ENCODE measurements at places on chromosomes 1 and 21.

DNA sequence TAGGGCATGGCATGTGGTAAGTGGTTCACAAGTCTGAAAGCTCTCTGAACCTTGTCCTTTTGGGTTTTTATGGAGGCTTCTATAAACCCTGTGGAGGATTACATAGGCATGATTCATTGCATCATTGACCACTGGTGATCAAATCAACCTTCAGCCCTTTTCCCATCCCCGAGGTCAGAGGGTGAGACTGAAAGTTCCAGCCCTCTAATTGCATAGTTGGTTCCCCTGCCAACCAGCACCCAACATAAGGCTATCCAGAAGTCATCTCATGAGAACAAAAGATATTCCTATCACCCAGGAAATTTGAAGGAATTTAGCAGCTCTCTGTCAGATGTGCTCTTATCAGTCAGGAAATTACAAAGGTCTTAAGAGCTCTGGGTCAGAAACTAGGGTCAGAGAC, 89.5 kb upstream of the ARTN start:
- no peak for DNase-seq

DNA sequence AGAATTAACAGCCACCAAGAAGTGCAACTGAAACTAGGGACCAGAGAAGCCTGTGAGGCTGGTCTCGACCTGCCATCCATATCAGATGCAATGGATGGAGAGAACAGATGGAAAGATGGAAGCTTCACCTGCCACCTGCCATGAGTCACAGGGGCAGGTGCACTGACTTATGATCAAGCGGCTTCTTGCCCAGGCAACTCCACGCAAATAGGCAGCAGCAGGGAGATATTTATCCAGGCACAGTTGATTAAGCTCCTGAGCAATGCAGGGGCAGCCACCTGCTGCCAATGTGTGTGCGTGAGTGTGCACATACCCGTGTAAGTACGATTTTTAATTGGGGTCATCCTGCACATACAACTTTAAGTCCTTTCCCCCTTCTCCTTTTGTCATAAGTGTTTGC, 174.2 kb downstream of the PTPRU start:
- DNase-seq, result no peak

GRCh38 chr1:3312898-3313575, 141.4 kb upstream of the ARHGEF16 start:
- peak; percentile 99 for DNase-seq

DNA sequence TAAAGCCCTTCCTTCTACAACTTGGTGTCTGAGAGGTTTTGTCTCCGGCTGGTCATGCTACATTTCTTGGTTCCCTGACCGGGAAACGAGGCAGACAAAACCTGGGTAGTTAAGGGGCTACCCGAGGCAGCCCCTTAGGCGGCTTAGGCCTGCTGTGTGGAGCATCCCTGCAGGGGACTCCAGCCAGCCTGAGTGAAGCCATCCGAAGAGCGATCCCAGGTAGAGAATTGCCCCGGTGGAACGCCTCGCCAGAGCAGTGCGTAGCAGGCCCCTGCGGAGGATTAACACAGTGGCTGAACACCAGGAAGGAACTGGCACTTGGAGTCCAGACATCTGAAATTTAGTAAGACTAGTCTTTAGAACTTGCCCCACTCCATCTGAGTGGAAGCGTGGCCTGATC, 21.2 kb upstream of the MYOCOS start:
- no peak for DNase-seq

- DNase-seq, result no peak
These were observed 16.0 kb downstream of the ANGPTL3 start for GRCh38 chr1:62613325-62613727.

DNA sequence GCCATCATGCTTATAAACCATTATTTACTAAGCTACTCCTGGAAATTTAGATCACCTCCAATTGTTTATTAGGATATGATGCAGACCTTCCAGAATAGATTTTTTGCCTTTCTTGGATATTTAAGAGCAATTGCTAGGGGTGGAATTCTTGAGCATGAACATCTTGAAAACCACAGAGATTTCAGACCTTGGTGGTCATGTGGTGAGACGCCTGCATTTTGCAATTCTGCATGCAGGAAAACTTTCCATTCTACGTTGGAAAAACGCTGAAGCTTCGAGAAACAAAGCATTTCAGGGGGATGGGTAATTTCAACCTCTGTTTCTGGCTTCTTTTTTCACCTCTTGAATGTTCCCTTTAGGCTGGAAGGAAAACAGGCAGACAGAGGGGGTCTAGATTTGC, 596.3 kb downstream of the KIF26B start:
- no peak for DNase-seq

DNA sequence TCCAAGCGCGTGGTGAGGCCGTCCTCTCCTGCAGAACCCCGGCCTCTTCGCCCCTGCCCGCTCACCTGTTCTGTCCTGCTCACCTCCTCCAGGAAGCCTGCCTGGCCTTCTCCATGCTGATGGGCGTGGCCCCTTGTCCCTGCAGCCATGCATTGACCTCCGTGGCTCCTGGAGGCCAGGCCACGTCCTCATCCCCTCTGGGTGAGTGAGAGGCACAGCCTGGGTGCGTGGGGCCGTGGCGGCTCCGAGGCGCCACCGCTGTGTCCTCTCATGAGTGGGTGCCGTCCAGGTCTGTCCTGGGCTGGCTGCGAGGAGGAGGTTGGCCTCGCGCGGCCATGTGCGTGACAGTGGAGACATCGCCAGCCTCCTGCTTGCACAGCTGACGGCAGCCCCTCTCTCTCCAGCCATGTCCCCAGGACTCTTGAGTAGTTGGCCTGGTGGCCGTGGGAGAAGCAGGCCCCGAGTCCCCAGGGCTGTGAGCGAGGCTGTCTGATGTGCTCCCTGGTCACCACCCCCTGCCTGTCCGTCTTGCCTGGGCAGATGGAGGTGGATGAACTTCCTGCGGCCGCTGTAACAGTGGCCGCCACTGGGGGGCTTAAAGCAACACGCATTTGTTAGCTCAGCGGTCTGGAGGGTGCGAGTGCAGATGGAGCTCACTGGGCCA, 58.1 kb downstream of the PRKCZ start:
- DNase-seq, result peak; percentile 92

- DNase-seq, result no peak
These were observed 127.2 kb downstream of the ZNF281 start for GRCh38 chr1:200282497-200283122.

DNA sequence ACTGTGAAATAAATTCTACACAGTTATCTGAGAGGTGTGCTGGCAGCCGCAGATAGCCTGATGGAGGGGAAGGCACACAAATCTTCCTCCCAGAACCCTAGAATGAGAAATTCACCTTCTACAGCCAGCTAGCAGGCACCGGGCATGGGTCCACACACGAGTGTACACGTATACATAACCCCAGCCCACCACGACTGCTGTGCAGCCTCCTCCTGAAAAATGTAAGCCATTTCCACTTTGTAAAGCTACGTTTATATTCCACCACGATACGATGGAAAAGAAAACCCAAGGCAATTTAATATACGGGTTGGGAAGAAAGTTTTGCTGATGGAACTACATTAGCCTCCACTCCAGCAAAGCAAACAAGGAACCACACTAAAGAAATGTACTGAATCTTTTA, 1.8 kb downstream of the BTG3 start:
- DNase-seq, result no peak

DNA sequence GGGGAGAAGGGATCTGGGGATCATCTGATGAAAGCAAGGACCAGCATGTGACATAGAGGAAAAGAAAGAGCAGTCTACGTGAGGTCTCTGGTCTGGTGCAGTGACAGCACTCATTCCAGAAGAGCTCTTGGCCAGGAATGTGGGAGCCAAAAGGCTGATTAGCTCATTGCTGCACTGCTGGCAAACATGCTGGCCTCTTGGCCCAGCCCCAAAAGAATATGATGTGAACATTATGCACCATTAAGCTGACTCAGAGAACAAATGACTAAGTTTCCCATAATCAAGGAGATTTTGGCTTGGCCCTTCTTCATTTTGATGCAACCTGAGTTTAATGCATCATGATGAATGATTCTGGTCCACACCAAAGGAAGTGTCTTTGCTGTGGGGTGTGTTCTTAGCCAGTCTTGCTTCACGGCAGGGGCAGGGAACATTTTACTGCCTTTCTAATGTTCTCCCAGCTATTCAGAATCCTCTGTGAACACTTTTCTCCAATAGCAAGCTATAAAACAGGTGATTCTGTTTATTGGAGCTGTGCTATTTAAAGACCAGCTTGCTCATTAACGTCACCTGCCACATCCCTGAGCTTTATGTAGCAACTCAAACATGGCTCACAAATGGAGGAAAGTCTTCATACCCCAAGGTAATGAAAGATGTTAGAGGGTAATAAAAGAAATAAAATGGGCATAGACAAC, 55.1 kb downstream of the PCBP3 start:
- no peak for DNase-seq

DNA sequence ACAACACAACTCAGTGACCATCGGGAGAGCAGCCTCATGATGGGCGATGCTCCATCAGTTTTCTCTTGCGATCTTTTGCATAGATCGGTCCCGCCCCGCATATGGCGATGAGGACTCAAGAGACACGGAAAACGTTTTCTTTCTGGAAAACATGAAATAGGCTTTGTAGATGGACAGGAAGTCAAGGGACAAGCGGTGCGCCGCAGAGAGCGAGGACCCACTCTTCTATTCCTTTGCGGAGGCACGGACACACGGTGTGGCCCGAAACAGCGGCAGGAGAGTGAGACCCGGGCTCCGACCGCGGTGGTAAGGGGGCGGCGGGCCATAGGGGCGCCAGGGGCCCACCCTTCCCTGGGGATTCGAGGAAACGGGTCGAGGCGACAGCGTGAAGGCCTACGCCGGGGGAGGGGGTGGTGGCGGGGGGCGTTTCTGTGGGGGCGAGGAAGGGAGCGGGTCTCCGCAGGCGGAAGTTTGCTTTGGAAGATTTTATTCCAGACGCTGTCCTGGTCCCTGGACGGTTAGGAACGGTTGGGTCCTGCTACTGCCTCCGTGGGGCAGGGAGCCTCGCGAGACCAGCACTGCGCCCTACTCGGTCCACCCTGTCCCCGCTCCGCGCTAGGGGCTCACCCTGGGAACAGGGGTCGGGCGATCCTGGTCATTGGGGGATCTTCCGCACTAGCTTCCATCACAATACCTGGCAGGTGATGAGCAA, 796 bp upstream of the TDRKH start:
- DNase-seq, result no peak

GRCh38 chr1:6612641-6613360, 730 bp upstream of the PHF13 start:
- no peak for DNase-seq

GRCh38 chr1:248065071-248065470, 18.4 kb downstream of the OR2L3 start:
- no peak for DNase-seq

- DNase-seq, result no peak
These were observed 31.2 kb downstream of the KCNA10 start for GRCh38 chr1:110487726-110488125.

DNA sequence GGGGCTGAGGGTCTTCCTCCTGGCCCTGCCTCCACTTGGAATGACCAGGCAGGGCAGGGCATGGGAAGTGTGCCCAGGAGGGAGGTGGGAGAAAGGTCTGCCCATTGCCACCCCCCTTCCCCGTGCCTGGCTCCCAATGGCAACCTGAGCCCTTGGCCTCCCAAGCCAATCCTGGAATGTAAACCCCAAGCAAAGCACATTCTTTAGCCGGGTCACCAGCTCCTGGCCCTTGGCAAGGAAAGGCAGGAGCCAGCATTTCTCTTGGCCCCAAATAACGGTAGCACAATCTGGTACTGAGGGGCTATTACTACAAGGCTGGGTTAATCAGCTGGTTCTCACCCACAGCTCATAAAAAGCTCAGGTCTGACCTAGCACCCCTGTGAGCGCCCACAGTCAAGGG, 6.9 kb upstream of the NUAK2 start:
- no peak for DNase-seq

DNA sequence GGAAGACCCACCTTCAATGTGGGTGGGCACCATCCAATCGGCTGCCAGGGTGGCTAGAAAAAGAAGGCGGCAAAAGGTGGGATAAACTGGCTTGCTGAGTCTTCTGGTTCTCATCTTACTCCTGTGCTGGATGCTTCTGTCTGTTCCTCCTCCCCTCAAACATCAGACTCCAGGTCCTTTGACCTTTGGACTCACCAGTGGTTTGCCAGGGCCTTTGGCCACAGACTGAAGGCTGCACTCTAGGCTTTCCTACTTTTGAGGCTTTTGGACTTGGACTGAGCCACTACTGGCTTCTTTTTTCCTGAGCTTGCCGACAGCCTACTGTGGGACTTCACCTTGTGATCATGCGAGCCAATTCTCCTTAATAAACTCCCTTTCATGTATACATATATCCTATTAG, 55.9 kb downstream of the VCAM1 start:
- no peak for DNase-seq

GRCh38 chr1:194975913-194976312, 1632.3 kb downstream of the KCNT2 start:
- no peak for DNase-seq

- DNase-seq, result no peak
These were observed 2.4 kb downstream of the CAPN9 start for GRCh38 chr1:230749635-230750034.

DNA sequence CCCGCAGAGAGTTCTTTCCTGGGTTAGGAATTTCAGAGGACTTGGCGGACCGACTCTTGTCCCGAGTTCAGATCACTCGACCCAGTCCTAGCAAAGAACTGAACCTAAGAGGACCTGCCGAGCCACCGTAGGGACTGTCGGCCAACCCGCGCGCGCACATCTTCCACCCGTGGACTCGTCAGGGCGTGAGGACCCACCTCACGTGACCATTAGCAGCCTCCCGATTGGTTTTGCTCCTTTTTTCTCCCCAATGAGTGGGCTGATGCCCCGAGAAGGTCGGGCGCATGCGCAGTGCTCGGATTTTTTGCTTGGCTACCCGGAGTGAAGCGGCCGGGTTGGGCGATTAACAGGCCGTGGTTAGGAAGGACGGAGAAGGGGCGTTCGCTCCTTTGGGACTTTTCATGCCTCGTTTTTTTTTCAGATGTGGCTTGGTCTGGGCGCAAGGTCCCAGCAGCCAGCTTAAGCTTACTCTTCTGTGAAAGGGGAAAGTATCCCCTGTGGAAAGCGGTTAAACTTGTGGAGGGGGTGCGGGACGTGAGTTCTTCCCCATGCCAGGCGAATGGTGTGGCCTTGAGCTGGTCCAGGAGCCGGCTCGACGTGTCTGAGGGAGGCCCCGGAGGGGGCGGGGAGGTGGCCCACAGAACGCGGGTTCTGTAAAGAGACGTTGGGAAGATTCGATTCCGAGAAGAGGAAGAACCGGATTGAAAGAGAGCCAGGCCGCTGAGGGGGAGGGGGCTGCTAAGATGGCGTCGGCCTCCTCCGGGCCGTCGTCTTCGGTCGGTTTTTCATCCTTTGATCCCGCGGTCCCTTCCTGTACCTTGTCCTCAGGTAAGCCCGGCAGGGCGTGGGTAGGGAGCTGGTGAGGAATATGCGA, at the start of gene PIP5K1A:
PIP5K1A (plus strand) TSS at position 299 of the 874 bp plus-strand sequence; CDS start at position 744, 445 bp downstream.
- peak; percentile 98 for DNase-seq

GRCh38 chr1:147762233-147763024, 2.0 kb upstream of the GJA5 start:
- DNase-seq, result no peak

DNA sequence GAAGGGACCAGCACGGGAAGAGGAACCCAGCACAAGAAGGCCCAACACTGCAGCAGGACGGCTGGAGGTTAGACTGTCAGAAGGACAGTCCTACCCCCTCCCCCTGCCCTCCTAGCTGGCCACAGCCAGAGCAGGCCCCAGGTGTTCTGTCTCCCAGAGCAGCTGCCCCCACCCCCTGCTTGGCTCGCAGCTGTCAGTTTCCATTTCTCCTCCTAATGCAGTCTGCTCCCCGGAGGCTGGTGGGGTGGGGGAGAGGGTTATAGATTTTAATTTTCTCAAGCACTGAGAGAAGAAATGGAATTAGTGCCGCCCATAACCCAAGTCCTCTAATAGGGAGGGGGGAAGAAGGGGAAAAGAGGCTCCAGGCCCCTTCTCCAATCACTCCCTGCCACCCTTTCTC, 13.0 kb upstream of the PEAR1 start:
- DNase-seq, result no peak

All from chondrocyte (in vitro differentiated cells).